Caudate nucleus (tissue), 63 donors: ENCODE measurements at places on chromosomes 4 and X.

GRCh38 chr4:107950746-107951540, 19.6 kb downstream of the CYP2U1 start:
- DNase-seq = no peak

GRCh38 chrX:48498374-48498809, 10.4 kb upstream of the PORCN start:
- no peak for DNase-seq

DNA sequence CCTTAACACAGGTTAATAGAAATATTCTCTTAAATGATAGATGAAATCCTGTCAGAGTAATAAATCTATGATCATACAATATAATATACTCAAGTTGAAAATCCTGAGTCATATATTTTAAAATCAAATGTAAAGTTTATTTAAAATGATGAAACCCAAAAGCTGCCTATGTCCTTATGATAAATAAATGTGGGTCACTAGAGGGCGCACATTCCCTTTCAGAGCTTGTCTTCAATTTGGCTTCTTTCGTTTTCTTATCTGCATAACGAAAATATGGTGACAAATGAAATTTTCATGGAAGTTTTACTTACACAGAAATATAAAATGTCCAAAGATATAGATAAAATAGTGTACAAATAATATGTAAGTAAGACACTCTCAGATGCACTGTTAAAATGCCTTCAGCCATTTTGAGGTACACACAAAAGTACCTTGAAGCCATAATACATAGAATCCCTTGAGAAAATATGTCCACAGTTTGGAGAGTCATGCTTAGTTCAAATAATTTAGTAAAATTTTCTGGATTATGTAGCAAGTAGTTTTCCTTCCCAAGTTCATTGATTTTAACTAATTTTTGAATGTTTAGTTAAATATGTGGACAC, 680.4 kb downstream of the DMD start:
- DNase-seq = no peak

DNA sequence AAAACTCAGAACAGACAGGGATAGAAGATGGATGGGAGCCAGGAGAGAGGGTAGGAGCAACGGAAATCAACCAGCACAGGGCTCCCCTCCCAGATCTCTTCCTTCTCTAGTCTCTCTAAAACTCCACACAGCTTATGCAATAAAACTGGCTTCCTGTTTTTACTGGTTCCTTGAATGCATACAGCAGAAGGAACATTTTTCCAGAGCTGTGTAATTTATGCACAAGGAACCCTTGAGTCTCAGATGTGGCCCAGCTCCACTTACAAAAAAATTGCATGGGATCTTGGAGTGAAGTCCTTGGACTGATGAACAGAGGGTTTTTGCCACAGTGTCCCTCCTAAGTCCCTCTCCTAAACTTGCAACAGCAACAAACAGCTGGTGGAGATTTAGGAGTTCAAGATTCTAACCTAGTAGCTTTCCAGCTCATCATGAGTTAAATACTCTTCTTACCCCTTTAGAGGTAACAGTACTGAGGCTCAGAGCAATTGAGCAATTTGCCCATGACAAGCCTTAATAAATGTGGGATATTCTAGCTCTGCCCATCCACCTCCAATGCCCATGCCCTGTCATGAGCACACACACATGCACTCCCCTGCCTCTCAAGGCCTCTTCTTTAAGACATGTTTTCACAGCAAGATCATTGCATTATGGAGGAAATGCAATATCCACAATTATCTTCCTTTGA, 18.4 kb upstream of the CC2D2A start:
- DNase-seq = no peak

DNA sequence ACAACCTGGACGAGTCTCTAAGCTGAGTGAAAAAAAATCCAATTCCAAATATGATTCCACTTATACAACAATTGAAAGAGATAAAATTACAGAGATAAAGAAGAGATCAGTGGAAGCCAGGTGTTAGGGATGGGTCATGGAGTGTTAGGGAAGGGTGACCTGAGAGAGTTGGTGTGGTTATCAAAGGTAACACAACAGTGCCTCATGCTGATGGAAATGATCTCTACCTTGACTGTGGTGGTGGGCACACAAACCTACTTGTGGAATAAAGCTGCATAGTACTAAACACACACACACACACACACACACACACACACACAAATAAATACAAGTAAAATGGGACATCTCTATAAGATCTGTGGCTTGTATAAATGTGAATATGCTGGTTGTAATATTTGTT, 26.0 kb downstream of the BEND2 start:
- no peak for DNase-seq

DNA sequence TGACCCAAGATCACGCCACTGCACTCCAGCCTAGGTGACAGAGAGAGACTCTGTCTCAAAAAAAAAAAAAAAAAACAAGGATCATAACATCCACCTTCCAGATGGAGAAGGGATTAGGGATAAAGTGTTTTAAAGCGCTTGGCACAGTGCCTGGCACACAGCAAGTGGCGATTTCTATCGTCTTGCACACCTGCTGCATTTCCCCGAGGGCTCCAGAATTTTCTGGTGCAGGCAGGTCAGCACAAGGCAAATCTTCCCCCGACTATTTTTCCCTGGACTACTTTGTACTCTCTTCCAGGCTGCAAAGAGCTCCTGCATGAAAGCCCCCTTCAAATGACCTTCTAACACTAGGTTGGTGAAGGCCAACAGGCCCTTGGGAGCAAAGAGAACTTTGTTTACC, 57.3 kb downstream of the APBB2 start:
- DNase-seq = no peak

GRCh38 chr4:121738780-121739535, 26.0 kb downstream of the SMIM43 start:
- no peak for DNase-seq

DNA sequence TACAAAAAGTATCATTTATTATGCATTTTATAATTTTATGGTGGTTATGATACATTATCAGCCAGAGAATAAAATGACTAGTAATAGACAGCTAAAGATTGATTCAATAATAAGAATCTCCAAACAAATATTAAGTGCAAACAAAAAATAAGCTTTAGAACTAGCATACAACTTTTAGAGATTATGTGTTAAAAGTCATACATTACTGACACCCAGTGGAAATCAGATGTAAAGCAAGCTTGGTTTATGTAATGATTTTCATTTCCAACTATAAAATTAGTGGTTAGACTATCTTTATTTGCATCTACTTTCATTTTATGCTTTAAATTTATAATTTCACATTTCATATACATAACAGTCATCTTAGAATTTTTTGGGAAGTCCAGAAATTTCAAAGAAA, 57.7 kb downstream of the IL13RA2 start:
- no peak for DNase-seq

DNA sequence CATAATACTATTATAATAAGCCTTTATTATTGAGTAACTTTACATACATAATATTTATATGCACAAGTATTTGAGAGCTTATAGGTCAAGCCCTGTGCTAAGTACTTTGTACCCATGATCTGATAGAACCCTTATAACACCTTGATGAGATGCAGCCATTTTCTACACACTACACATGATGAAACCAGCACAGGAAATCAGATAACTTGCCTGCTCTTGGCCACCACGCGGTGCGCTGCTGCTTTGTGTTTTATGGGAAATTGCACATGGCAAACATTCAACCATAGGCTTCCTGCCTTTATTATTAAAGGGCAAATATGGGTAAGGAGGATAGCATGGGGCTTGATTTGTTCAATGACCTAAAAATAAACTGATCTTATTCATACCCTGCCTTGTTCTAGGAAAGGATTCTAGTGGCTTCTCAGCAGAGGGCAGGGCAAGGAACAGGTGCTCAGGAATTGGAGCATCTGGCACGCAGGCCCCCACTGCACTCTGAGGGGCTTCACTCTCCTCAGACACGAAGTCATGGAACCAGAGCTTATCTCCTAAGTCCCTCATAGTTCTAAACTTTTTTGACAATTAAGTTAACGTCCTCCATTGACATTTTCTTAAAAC, 31.6 kb upstream of the NAP1L5 start:
- DNase-seq = no peak
